ENCODE measurements at places on chromosomes 2 and 18. TPM values are rescaled to one million over a fixed set of nuclear protein-coding genes. Genes with fewer than 3 reads are reported as not detected.

IMP4 gene
- total RNA-seq, result 43.5 TPM

NT5DC4 gene
- total RNA-seq, result not detected

GRCh38 chr2:98571796-98572195 is 36.5 kb downstream of the COA5 start:
- no peak for DNase-seq
- no peak overlapping the region for H3K4me3 ChIP-seq
- H3K36me3 ChIP-seq, result peaks cover 21% of the 10 kb centered on the region
- H3K27ac ChIP-seq, result no peak overlapping the region
- H3K27me3 ChIP-seq, result no peaks in the 10 kb centered on the region

- peaks cover 7% of the 10 kb centered on the region for H3K36me3 ChIP-seq
- peaks cover 9% of the 10 kb centered on the region for H3K4me1 ChIP-seq
- DNase-seq, result no peak
- H3K27me3 ChIP-seq, result peaks cover 4% of the 10 kb centered on the region
- no peak overlapping the region for H3K4me3 ChIP-seq
These were observed 33.0 kb downstream of the CRACDL start for GRCh38 chr2:98903064-98903355.

DNA sequence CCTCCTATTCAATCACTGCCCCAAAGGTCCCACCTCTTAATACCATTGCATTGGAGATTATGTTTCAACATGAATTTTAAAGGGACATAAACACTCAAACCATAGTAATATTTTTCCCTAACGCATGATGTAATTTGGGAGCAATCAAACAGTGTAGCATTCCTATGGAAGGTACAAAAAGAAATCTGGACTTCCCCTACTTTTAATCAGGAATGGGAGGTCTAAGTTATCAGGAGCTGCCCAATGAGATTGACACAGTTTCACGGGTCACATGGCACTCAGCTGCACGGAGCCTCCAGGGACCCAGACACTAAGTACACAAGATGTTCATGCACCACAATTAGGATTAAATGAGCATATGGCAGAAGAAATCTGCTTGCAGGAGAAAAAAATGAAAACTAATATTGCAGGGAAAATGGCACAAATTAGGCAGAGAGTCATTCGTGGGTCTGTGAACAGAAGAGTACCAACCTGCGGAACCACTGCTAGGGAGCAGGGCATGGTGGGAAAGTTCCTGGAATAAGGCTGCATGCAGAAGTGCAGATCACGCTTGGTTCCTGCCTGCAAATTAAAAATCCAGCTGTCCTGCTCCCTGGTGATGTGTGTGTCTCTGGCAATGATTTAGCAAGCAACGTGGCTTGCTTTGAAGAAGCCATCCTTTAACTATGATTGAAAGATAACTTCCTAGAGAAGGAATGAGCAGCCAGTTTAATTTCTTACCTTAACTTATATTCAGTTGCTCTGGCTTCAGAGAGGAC is 326.6 kb upstream of the ID2 start:
- H3K4me3 ChIP-seq, result no peak overlapping the region
- H3K27ac ChIP-seq, result no peak overlapping the region
- H3K4me1 ChIP-seq, result peaks cover 2% of the 10 kb centered on the region
- no peaks in the 10 kb centered on the region for H3K27me3 ChIP-seq
- DNase-seq, result no peak
- H3K36me3 ChIP-seq, result no peaks in the 10 kb centered on the region

Data from chondrocyte (in vitro differentiated cells).